ENCODE measurements at places on chromosomes 3 and 15.

DNA sequence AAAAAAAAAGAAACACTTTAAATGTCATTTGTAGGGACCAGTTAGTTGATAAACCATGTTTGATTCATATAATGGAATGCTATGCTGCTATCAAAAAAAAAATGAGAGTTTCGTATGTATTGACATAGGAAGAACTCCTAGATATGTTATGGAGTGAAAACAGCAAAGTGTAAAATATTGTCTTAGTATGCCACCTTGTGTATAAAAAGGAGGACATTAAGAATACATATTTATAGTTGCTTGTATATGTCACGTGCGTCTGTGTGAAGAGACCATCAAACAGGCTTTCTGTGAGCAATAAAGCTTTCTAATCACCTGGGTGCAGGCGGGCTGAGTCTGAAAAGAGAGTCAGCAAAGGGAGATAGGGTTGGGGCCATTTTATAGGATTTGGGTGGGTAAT, 39.5 kb downstream of the KBTBD8 start:
- DNase-seq = no peak

DNA sequence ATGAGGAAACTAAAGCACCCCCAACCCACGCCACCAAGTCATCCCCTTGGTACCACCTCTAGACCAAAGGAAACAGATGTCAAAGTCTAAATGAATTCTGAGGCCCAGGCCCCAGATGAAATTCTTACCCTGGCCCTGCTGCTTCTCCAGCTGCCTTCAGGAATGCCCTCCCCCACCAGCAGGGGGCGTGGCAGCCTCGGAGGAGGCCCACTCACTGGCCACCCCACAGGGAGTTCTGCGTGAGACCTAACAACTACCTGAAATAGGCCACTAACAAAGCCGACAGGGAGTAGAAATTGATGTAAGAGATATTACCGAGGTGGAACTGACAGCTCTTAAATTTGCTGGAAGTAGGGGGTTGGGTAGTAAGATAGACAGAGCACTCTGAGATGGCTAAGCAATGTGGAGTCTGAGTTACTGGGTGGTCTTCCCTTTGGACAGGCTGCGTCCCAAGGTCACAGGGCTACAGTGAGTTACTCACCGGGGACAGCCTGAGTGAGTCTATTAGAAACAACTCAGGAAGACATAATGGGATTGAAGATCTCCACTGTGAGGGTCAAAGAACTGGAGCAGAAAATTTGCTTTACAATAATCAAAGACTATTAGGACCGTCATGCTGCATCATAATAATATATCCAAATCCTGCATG, 240.7 kb downstream of the SHOX2 start:
- no peak for DNase-seq

GRCh38 chr3:147816752-147817151, 407.6 kb downstream of the ZIC1 start:
- peak; percentile 40 for DNase-seq

DNA sequence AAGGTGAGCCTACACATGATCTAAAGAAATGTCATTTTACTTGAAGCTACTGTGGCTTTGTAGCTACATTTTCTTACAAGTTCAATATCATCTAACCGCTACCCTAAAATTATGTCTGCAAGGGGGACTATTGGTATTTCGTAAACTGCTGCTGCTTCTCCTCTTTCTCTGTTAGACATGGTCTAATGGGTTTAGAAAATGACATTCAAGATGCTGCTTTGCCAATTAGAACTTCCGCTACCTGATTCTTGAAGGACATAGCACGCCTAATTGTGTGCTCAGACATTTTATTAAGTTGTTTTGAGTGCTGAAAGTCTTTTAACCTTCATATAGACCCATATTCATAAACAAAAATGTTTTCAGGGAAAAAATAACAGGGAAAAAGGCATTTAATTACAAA, 283.7 kb upstream of the ICE2 start:
- no peak for DNase-seq

GRCh38 chr15:44537735-44538240, 841 bp downstream of the EIF3J start:
- no peak for DNase-seq

- DNase-seq = no peak
Observed at GRCh38 chr3:172515130-172515918, 7.9 kb downstream of the TNFSF10 start.

GRCh38 chr3:144687862-144688261, 716.2 kb downstream of the DIPK2A start:
- no peak for DNase-seq

- peak; percentile 100 for DNase-seq
Observed at GRCh38 chr3:36993326-36994283, at the start of gene MLH1. TSS of gene MLH1 (plus strand) at chr3:36993518. CDS start at chr3:36993548, 30 bp downstream.

DNA sequence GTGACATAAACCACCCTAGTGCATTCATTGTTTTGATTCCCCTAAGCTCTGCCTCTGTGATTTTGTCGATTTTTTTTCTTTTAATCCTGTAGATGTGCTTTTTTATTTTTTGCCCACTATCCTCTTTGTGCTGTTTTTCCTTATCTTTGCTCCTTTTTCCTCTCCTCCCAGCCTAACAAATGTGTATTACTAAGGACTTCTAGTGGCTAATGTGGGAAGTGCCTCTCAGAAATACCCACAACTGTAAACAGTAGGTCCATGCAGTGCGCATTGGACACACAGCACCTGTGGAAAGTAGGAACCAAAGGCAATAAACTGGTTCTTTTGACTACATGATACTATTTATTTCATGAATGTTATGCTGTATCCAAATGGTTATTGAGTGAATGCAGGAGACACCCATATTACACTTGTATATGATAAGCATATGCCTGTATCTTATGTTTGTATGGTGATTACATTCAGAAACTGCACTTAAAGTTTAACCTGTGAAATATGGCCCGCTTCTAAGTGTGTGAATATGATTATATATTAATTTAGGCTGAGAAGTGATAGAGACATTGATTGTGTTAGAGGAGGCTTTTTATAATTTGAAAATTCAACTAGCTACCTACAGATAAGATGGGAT, 147.8 kb downstream of the PLCL2 start:
- peak; percentile 42 for DNase-seq

DNA sequence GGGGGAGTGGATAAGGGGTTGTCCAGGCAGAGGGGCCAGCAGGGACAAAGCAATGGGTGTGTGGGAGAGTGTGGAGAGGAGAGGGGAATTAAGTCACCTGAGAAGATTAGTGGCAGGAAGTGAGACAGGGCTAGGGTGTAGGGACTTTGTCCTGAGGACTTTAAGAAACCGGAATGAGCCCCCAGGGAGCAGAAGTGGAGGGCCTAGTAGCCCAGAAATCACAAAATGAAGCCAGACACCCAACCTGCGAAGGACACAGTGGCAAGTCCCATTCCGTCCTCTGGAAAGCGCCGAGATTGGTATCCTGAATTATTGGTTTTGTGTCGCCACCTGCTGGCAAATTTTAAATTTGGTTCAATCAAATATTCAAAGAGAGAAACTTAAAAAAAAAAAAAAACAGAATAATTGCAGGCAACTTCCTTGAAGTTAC, 78.0 kb upstream of the SLC25A36 start:
- DNase-seq = peak; percentile 52

- DNase-seq = no peak
Observed at GRCh38 chr15:99414755-99415731, 150.7 kb upstream of the MEF2A start.

- DNase-seq = no peak
Observed at GRCh38 chr15:99716540-99717095, 16.6 kb downstream of the LYSMD4 start.
